GM04503 (cell line): ENCODE measurements at places on chromosomes 4 and X.

- DNase-seq = no peak
Observed at GRCh38 chrX:153635788-153636668, 11.0 kb upstream of the DUSP9 start.

GRCh38 chrX:9373789-9374188 lies 91.1 kb upstream of the TBL1X start:
- DNase-seq = no peak

- no peak for DNase-seq
Observed at GRCh38 chrX:18036394-18036793, 175.3 kb upstream of the RAI2 start.

DNA sequence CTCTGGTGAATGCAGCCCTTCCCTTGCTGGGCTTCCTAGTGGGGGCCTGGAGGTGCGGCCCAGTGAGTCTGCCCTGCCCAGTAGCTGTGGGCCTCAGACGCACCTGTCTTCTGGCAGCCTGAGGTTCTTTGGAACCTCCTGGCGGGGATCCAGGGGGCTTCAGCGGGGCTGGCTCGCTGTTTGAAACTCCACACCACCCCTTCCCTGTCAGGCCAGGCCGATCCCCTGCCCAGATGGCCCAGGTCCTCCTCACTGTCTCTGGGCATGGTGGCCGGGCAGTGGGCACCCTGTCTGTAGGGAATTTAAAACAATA lies 10.7 kb upstream of the NKX1-1 start:
- no peak for DNase-seq

DNA sequence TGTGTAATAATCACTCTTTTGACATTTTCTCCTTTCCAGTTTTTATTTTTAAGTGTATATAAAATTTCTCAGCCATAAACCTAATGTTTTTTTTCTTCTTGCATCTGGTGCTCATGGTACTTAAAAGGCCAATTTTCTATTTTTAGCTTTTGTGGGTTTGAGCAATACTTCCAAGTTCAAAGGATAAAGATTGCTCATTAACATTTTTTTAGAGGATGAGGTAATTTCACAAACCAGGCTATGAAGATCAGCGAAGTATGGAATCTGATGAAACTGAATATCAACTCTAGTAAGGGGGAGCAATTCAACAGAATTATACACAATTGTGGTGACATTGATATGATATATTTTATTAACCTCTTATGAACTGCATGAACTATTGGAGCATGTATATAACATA lies 25.8 kb upstream of the KLHL34 start:
- peak; percentile 4 for DNase-seq

GRCh38 chr4:48483777-48484493 lies 792 bp downstream of the SLC10A4 start:
- DNase-seq = no peak

DNA sequence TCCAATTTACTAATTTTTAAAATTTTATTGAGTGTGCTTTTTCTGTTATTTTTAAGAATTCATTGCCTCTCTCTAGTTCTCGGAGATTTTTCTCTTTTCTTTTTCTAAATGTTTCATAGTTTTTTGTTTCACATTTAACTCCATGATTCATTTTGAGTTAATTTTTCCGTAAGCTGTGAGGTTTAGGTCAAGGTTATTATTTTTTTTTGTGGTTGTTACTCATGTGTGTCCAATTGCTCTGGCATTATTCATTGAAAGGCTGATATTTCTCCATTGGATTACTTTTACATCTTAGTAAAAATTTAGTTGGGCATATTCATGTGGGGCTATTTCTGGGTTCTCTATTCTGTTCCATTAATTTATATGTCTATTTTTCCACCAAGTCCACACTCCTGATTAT lies 220.8 kb downstream of the MID1IP1 start:
- no peak for DNase-seq

GRCh38 chr4:30948653-30949052 lies 228.5 kb downstream of the PCDH7 start:
- no peak for DNase-seq

DNA sequence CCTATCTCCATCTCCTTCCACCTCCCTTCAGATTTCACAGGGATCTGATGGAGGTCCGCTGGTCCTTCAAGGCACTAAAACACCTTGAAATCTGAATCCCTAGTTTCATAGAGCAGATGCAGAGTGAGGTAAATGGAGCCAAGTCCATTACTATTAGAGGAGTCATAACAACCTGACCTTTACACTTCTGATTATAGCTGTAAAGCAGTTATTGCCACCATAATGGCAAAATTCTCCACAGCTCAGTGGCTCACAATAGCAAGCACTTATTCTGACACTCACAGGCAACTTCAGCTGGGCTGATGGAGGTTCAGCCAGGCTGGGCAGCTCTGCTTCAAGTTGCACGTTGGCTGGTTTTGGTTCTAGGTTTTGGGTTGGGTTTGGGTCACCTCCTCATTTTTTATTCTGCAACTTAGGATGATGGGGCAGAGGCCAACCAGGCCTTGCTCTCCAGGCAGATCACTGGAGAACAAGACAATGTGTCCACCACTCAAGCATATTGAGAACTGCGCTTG lies 51.4 kb upstream of the LRAT start:
- no peak for DNase-seq

DNA sequence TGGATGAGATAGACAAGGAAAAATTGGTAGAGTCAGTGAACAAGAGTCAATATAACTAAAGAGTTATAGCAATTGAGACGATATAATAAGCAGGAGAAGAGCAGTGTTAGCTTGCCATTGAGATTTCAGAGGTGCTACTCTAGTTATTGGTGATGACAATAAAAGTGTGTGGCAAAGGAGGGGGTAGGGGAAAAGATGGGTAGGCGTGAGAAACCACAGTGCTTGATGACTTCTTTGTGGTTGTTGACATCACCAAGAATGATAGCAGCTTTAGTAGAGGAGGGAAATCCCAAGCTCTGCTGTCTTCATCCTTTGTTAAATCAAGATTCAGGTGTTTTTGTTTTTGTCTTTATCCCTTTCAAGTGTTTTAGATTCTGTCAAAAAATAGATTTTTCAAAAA lies 179.9 kb upstream of the PPP3CA start:
- DNase-seq = no peak

DNA sequence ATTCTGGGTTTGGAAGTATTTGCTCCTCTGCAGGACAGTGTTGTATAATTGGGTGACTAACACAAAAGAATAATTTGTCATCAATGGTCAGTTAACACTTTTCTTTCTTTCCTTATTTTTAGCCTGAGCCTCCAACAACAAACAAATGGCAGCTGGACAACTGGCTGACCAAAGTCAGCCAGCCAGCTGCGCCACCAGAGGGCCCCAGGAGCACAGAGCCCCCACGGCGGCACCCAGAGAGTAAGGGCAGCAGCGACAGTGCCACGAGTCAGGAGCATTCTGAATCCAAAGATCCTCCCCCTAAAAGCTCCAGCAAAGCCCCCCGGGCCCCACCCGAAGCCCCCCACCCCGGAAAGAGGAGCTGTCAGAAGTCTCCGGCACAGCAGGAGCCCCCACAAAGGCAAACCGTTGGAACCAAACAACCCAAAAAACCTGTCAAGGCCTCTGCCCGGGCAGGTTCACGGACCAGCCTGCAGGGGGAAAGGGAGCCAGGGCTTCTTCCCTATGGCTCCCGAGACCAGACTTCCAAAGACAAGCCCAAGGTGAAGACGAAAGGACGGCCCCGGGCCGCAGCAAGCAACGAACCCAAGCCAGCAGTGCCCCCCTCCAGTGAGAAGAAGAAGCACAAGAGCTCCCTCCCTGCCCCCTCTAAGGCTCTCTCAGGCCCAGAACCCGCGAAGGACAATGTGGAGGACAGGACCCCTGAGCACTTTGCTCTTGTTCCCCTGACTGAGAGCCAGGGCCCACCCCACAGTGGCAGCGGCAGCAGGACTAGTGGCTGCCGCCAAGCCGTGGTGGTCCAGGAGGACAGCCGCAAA lies 106.0 kb downstream of the KLHL8 start:
- DNase-seq = no peak

- DNase-seq = no peak
Observed at GRCh38 chr4:107863416-107863815, 38.7 kb downstream of the SGMS2 start.

DNA sequence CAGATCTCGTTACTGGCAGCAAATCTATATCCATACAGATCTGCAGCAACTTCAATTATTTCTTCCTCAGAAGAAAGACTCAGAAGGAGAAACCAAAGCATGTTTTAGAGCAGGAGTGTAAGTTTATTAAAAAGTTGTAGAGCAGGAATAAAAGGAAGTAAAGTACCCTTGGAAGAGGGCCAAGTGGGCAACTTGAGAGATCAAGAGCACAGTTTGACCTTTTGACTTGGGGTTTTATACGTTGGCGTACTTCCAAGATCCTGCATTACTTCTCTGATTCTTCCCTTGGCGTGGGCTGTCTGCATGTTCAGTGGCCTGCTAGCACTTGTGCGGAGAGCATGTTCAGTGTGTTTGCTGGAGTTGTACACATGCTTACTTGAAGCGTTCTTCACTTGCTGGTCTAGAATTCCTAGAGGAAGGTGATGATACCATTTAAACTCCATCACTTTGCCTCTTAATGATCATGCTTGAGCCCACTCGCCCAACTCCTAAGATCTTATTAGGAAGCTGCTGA lies 1114.7 kb upstream of the PABPC4L start:
- DNase-seq = no peak

DNA sequence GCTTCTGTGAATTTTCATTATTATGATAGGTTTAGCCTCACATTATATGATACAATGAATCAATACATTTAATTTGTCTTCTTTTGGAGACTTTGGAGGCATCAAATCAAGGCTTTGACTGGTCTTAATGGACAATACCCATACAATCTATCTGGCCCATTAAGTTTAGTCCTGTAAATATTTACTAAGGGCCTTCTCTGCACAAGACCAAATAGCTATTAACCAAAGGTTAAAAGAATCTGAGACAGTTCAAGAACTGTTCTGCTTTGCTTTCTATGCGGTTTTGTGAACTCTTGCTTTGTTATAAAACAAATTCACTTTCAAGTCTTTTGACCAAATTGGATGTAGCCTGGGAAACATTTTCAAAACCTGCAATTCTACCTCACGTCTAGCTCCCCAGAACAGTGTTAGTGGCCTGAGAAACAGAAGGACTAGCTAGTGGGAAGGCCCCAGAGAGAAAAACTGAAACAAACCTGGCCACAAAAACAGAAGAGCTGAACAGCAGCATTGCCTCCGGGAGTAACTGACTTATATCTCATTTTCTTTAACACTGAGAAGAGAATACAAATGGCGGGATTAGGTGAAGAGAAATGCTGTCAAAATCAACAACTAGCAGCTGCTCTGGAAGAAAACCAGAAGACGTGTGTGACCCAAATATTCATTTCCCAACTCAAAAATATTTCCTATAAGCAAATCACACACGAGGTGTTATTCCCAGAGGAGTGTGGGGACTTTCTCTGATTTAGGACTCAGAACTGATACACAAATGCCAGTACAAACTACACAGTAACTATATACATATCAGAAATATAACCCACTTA lies 548 bp downstream of the TLR1 start:
- DNase-seq = no peak

DNA sequence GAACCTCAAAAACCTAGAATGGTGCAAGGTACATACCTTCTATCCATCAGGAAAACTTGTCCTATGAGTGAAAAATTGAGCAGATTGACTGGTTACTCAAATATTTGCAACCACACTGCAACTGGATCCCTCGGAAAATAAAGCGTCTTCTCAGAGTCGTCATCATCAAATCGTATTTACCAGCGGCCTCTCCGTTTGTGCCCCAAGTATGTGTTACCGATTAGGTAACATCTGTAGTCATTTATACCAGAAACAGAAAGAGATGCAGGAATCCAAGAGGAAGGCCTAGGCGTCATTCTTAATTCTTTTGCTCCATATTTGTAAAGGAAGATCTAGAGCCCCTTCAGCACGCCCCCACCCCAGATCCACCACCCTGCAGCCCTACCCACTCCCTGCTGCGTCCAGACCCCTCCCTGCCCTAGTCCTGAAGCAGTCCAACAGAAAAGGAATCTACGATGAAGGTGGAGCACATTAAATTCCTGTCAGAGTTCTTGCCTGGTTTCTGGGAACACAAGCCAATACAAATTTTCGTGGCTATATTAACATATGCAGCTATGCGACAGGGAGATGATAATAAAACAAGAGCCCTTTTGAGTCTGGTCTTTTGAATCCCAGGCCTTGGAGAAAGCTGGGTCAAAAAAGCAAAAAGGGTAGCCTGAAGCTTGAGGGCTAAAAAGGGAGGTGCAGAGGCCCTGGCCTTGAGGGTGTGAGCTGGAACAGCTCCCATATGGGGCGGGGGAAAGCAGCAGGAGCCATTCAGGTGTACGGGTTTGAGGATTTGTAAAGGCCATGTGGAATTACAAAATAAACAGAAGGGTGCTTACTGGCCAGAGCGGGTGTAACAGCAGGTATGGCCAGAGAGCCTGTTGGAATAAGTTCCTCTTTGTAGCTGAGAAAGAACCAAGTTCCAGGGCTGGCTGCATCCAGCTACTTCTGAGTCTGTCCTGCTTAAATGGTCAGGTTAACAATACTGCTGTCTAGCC lies 77.0 kb downstream of the ZNF827 start:
- DNase-seq = no peak

DNA sequence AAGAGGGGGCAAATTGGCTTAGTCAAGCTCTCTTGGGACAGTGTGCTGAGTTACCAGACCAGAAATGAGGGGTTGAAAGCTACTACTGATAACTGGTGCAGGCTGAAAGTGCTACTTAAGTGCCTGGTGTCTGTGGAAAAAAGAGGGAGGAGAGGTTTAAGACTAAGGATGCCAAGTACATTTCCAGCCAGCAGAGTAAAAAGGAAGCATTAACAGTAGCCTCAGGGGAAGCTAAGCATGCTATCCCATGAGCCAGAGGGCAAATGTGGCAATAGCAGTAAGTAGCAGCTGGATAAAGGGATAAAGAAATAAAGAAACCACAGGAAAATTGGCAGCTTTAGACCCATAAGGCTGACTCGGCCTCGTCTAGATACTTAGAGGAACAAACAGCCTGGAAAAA lies 196.3 kb upstream of the MAB21L2 start:
- peak; percentile 90 for DNase-seq

DNA sequence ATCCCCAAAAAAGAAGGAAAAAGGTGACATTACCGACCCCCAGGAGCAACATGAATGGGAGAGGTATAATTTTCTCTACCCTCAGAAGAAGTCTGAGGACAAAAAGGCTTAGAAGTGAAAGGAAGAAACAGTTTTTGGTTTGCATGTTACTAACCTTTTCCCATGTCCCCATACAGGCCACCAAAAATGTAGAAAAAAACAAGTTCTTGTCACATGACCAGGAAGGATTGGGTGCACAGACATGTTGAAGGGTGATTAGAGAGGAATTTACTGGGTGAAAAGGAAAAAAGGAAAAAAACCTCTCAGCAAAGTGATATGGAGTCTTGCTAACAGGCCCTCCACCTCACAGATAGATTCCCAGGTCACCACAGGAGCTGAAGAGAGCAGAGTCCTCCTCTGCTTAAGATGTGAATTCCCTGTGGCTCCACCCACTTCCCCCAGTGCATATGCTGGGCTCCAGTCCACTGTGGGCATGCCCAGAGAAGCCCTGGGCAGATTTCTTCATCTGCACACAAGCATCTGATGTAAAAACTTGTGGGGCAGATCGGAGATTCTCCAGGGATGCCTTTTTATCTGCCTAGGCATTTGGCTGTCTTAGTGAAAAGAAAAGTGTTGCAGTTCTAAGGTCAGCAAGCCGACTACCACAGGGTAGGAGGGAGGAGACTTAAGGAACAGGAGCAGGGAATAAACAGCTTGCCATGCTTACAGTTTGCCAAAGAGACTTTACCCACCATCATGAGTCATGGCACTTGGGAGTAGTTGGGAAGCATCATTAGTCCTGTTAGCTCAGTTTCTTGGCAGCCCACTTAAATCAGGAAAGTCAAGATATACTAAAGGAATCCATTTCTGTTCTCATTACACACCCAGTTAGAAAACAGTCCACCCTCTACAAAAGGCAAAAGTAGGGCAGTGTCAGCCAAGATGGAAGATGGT lies 25.0 kb upstream of the PASD1 start:
- DNase-seq = no peak
